ENCODE measurements at places on chromosomes 16 and 17.

GRCh38 chr16:87060034-87060986 is 256.9 kb downstream of the C16orf95 start:
- DNase-seq = no peak

DNA sequence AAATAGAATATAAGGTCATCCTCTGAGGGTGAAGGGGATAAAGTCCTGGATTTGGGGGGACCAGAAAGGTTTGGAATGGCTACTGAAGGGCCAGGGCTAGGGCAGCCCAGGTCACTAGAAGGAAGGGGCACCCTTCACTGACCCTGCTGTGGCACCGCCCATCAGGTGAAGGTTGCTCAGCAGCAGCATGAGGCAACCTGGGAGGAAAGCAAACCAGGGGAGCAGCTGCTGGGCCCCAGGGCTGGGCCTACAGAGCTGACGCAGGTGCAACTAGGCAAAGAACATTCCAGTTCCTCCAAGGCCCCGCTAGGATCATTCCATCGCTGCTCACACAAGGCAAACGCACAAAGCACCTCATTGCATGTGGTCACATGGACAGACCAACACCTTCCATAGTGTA is 3.4 kb upstream of the HSBP1 start:
- DNase-seq = no peak

DNA sequence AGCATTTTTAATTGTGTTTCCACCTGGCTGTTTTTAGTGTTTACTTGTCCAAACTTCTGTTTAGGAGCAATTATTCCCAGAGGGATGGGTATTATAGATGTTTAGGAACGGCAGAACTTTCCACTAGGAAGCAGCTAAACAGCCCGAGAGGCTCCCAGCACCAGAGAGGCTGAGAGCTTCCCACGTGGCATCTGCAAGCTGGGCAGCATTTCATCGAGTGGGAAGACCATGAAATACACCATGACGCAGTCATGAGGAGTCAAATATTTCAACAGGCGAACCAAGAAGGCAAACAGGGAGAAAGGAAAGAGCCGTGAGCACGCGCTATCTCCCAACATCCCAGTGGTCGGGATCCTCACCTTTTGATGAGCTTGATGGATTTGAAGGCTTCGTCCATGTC is 24.1 kb downstream of the TMEM204 start:
- no peak for DNase-seq

GRCh38 chr16:49499869-49500610 is 126.4 kb downstream of the C16orf78 start:
- DNase-seq = no peak

- DNase-seq = no peak
Measured at GRCh38 chr16:11342021-11342855, 3.0 kb upstream of the RMI2 start.

GRCh38 chr17:48492401-48493298 is 38.2 kb downstream of the HOXB1 start:
- peak; percentile 58 for DNase-seq

DNA sequence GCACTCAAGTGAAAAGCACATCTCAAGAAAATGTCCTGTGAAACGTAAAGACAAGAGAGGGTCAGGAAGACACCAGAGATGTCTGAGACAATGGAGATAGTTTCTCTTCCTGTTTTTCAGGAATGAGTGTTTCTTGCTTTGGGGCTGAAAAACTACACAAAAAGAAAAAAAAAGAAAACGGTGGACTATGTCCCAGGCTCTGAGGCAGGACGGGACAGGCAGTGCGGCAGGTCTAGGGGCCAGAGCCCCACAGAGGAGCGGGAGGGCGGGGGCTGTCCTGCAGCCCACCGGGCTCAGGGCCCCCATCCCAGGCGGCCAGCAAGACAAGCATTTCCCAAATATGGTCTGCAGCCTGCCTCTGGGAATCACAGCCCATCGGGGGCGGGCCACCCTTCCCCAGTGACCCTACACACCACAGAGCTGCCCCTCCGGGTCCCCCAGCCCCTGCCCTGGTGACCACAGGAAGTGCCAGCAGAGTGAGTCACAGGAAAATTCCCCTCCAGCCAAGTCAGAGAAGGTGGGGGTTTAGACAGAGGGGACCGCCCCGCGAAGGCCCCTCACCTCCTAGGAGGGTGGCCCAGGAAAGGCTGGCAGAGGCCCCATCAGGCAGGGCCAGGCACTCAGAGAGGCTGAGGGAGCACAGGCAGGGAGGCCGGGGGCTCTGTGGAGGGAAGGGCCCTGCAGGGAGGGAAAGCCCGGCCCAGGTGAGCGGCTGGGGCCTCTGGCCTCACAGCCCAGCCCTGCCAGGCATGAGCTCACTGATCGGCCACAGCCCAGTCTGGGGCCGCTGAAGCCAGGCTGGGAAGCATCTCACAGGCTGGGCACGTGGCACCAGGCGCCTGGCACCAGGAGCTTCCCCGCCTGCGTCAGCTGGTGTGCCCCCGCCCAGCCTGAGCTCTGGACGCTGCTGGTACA is 6.3 kb downstream of the BCAR1 start:
- DNase-seq = no peak

GRCh38 chr16:68236137-68236825 is 354 bp upstream of the ESRP2 start:
- DNase-seq = no peak

- DNase-seq = no peak
Measured at GRCh38 chr17:82247182-82247823, 18.5 kb downstream of the SLC16A3 start.

DNA sequence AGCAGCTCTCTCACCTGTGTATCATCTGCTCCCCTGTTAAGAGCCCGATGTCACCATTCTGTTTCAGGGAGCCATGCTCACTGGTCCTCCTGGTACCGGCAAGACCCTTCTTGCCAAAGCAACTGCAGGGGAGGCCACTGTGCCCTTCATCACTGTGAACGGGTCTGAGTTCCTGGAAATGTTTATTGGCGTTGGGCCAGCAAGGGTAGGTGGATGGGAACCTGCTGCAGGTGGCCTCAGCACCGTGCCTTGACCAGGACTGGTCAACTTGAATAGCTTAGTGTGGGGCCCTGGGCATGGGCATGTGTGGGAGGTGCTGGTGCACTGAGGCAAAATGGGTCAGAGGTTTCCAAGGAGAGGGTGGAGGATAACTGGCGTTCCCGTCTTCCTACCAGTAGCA is 28.5 kb downstream of the DBNDD1 start:
- no peak for DNase-seq

DNA sequence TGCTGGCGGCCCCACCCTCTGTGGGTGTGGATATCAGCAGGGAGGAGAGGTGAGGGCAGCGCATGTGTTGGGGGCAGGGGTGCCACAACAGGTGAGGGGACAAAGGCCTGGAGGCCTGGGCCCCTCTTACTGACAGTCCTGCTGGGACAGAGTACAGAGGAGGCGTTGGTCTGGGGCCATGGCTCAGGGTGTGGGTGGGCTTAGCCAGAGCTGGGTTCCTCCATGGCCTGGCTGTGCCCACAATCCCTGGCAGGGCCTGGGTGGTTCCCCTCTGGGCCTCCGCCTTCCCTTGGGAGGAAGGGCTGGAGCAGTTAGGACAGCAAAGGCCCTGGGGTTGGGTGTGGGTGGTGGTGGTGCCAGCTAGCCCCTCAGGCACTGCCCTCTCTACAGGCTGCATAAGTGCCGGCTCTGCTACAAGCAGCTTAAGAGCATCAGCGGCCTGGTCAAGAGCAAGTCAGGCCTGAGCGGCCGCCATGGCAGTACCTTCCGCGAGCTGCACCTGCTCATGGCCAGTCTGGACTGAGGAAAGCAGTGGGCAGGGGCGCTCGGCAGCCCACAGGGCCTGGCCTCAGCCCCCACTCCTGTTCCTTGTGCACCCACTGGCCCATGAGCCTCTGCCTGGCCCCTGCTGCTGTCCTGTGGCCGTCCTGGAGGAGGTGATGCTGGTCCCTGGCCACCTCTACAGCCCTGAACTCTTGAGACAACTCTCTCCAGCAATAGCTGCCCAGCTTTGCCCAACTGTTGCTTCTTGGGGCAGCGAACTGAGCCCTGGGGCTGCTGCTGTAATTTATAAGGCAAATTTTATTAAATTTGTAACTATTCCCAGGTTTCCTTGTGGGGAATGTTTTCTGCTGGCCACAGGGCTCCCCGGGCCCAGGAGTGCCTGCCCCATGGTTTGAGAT is 21.1 kb downstream of the KATNB1 start:
- no peak for DNase-seq

DNA sequence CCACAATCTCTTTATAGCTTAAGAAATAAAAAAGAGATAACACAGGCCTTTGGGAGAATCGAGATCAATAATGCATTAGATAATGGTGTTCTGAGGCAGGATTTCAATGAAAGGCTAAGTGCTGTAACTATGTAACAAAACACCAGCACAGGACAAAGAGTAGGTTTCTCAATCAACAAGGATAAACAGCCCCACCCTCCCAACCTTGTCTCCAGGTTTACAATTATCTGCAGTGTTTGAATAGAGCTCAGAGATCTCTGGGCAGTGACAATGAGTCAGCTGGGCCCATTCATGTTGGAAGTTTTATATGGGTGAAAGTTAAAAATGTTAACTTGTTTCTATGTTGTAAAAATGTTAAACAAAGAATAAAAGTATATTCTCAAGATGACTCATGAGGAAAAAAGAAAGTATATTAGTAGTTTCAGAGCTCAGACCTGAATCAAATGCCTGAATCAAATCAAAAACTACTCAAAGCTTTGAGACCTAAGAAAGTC is 17.0 kb upstream of the KRT20 start:
- no peak for DNase-seq

GRCh38 chr16:11843206-11843605 is 8.1 kb downstream of the RSL1D1 start:
- DNase-seq = no peak

DNA sequence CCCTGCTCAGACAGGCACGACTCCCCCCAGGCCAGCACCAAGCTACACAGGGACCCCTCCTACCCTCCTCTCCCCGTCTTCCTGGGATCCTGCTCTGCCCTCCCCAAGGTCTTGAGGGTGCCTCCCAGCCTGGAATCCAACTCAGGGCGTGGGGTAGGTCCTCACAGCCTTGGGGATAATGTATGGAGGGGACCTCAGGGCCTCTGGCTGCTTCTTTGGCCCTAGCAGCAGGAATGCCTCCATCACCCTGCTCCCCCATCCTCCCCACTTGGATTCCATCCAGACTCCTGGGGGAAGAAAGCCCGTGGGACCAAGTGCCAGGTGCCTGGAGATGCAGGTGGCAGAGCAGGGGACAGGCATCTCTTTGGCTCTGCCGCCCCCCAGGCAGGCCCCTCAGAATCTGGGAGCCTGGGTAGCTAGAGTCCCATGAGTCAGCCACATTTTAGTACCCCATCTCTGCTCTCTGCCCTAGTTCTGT is 10.7 kb upstream of the STAC2 start:
- DNase-seq = no peak

GRCh38 chr16:79261944-79262552 is 338.5 kb downstream of the MAF start:
- DNase-seq = no peak

- DNase-seq = no peak
Measured at GRCh38 chr16:17917316-17918019, 419.1 kb downstream of the NPIPA8 start.

- no peak for DNase-seq
Measured at GRCh38 chr17:2138318-2138717, 83.4 kb downstream of the HIC1 start.

- no peak for DNase-seq
Measured at GRCh38 chr17:3602499-3602898, 6.7 kb downstream of the TRPV1 start.

- DNase-seq = no peak
Measured at GRCh38 chr17:1640329-1641064, 5.0 kb downstream of the SCARF1 start.

DNA sequence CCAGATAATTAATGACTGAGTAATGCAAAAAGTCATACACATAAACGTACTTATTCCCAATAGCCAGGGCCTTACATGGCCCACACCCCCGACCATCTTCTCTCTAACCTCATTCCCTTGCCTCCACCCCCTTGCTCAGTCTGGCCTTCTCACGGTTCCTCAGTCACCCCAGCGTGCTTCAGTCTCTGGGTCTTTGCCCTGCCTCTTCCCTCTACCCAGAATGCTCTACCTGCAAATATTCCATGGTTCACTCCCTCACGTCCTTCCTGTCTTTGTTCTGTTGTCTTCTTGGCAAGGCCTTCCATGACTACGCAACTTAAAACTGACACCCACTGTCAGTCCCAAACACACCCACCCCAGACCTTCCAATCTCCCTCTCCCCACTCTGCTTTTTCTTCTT is 468.3 kb downstream of the GRIN2A start:
- no peak for DNase-seq

DNA sequence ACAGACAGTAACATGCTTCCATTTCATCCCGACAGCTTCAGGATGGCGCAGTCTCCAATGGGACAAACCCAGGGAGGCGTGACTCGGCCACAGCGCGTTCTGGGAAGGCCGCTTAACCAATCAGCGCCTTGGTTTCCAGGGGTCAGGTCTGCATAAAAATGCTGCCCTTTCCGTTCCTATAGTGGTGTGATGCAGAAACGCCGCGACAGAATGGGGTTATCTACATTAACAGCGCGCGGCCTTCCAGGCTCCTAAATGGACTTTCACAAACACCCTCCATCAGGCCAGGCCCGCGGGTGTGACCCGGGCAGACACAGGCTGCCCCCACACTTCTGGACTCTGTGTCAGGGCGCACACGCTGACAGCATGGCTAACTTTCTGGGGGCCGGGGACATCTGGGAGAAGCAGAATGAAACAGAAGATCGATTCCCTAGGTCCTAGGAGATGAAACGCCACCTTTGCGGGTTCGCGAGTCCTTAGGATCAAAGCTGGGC is 792 bp downstream of the TMEM231 start:
- no peak for DNase-seq

DNA sequence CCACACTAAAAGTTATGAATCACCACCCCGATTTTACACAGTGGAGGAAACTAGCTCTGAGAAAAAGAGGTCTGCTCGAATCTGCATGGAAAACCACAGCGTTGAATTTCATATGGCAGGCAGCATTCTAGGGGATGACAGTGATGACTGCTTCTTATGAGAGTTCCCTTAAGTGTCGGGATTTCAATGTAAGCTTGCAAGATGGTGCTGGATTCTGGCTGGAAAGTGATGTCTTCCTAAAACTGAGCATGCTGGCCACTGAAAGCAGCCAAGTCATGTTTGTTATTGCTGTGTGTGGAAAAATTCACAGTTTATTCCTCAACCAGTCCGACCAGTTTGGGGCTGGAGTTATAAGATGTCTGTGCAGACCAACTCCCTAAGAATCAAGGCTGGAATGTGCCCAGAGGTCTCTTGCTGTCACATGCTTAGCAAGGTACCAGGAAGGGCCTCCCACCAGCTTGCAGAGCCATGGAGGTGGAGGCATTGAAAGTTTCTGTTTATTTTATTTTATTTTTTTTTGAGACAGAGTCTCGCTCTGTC is 37.2 kb upstream of the GAN start:
- no peak for DNase-seq

- no peak for DNase-seq
Measured at GRCh38 chr16:3511286-3512180, 10.7 kb downstream of the CLUAP1 start.

DNA sequence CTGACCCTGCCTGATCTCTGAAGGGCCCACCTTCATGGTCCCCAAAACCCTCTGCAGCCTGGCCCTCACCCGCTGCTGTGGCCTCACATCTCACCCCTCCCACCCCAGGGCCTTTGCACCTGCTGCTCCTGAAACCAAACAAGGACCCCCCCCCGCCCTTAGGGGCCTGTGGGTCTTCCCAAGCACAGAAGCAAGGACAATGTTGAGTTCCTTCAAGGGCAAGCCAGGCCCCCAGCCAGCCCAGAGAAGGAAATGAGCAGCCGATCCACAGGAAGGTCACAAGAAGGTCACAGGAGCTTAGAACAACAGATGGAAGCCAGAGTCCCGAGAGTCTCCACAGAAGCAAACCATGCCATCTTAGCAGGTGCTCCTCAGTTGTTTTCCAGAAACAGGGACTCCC is 493 bp upstream of the PDE6G start:
- no peak for DNase-seq

GRCh38 chr17:61700252-61700651 is 109.2 kb upstream of the NACA2 start:
- DNase-seq = no peak
